ENCODE measurements at places on chromosomes 11 and 22. TPM values are rescaled to one million over a fixed set of nuclear protein-coding genes. Genes with fewer than 3 reads are reported as not detected.

OR56A1 gene
- not detected for total RNA-seq

PRDM11 gene
- total RNA-seq, result 7.9 TPM

SCN2B gene
- not detected for total RNA-seq

GRK3 gene
- 3.0 TPM for total RNA-seq

GRIA4 gene
- total RNA-seq, result not detected

POU2AF1 gene
- not detected for total RNA-seq

RFPL1 gene
- not detected for total RNA-seq

ST13 gene
- total RNA-seq, result 159 TPM

GDPD4 gene
- not detected for total RNA-seq

GAB4 gene
- not detected for total RNA-seq

Data from A549 treated with AZD2906 at 1 μM for 4 hours (cell line).